Activated CD4-positive, CD25-positive, alpha-beta regulatory T cell (primary cell): ENCODE measurements at places on chromosomes 12 and 14.

- no peak for DNase-seq
Observed at GRCh38 chr12:16238661-16239060, 38.8 kb downstream of the SLC15A5 start.

GRCh38 chr12:69341328-69341727, 6.9 kb upstream of the LYZ start:
- no peak for DNase-seq

DNA sequence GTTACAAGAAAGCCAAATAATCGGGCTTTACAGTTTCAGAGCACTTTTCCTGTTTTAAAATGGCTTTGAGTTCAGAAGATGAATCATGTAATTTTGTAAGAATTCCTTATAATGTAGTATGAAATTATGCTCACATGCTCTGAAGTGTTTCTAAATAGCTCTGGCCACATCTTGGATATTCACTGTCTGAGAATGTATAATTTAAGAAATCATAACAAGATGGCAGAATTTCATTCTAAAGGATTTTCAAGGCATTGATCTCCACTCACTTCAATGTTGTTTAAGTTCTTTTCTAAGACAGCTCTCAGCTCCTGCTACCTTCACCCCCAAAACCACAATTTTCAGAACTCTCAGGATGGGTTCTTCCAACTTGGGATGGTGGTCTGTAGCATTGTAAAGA, 180.1 kb downstream of the DACT1 start:
- no peak for DNase-seq

DNA sequence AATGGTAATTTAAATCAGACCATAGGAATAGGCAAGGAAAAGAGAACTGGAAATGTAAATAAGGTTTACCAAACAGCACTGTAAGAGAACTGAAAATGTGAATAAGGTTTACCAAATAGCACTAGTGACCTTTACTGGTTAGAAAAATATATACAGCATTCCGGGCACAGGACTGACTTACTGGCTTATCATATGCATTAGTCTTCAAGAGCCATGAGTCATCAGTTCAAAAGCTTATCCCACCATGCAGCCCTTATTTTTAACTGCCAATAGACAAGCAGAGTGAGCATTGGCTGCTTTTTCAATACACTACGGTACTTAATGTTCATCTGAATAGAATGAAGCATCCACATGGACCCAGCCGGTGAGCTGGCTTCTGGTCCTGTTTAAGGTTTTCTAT, 13.0 kb upstream of the NELL2 start:
- DNase-seq = no peak

- DNase-seq = no peak
Observed at GRCh38 chr12:28135801-28136439, 54.3 kb upstream of the CCDC91 start.

DNA sequence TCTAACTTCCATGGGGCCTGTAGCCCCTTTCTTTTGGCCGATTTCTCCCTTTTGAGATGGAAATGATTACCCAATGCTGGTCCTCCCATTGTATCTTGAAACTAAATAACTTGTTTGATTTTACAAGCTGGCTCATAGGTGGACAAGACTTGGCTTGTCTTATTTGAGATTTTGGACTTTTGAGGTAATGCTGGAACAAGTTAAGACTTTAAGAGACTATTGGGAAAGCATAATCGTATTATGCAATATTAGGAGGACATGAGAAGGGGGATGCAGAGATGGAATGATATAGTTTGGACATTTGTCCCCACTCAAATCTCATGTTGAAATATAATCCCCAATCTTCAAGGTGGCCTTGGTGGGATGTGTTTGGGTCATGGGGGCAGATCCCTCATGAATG, 49.2 kb upstream of the LYZ start:
- no peak for DNase-seq

GRCh38 chr12:107635139-107635538, 50.5 kb upstream of the PWP1 start:
- DNase-seq = no peak

DNA sequence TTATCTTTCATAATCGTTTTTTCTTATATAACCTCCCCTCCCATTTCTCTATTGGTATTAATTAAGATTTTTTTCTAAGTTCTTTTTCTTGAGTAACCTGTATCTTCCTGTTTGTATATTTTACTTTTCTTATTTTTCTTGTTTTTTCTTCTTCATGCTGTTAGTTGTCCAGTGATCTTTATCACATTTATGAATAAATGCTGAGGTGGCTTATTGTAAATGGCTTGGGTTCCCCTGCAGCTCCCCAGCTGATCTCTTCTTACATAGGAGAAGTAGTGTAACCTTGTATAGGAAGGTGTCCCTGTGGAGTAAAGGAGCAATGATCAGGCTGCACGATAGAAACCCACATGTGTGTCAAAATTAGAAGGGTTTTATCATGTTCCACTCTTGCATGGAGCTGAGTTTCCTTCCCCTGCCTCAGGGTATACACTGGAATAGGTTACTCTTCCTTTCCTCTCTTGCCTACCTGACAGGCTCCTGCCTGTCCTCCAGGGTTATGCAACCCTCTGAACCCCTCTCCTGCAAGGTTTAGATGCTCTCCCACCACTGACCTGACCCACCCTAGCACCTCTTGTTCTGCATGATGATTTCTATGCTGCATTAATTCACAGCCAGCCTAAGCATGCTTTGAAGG, 334.8 kb upstream of the RGS6 start:
- no peak for DNase-seq

GRCh38 chr12:55955800-55956508, 9.9 kb downstream of the PMEL start:
- no peak for DNase-seq

DNA sequence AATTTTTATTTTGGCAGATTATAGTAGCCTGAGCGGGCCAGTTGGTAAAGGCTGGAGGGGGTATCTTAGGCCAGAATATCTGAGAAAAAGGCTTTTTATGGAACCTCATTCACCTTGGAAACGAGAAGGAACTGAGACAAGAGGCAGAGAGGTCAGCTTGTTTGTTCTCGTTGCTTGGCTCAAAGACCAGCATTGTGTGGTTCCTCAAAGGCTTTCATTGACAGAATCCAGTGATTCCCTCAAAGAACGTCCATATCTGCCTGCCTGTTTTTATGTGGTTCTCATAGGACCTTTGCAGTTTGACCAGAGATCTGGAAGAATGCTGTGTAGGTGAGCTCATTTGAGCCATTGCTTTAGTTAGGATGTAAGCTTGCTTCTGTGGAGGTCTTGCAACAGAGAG, 117.3 kb downstream of the CFAP54 start:
- no peak for DNase-seq

DNA sequence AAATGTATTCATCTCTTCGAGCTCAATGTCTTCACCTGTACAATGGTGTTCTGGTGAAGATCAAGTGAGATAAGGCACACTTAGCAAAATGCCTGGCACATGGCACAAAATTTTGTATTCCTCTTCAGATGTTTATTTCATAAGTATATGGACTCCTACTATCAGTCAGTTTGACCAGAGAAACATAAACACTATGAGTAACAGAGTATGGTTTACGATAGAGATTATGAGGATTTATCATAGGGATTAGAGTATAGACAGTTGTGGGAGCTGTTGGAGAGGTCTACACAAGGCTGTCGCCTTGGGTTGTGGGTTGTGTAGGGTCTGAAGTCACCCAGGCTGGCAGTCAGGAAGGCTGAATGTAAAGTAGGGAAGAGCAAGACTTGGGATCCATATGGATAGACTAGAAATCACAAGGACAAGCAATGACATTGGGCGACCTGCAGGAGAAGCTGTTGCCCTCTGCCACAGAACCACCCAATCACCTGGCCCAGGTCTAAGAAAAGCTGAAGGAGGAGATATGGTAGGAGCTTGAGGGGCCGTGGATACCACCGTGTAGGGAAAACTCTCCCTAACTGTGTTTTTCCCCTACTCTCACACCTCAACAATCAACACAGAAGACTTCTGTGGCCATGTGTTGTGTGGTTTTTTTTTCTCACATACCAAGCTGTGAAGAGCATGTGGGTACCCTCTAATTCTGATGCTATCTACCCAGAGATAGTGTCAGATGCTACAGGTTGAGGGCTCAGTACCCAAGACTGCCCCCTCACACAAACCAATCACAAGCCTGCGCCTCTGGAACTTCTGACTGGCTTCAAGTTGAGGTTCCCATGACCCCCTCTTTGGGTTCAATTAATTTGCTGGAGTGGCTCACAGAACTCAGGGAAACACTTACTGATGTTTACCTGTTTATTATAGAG, 27.2 kb upstream of the RESF1 start:
- no peak for DNase-seq

- no peak for DNase-seq
Observed at GRCh38 chr14:45253754-45254310, 830 bp upstream of the MIS18BP1 start.

GRCh38 chr14:25753130-25753529, 703.2 kb upstream of the STXBP6 start:
- DNase-seq = no peak

DNA sequence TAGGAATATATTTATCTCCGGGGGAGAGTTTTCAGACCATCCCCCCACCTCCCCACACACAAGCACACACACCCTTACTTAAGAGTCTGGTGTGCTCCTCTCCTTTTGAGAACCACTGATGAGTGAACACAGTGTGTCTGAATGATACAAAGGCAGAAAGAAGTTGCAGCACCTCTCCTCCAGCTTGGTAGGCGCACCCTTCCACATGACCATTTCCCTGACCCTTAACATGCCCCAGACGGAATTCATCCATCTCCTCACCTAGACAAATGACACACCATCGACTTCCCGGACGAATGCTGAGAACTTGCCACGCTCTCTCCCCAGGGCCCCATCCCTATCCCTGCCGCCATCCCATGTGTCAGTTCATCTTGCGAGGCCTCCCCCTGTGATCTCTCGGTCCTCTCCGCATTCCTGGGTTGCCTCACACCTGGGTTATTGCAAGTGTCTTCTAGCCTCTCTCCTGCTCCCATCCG, 3.9 kb downstream of the TNFRSF1A start:
- DNase-seq = no peak

DNA sequence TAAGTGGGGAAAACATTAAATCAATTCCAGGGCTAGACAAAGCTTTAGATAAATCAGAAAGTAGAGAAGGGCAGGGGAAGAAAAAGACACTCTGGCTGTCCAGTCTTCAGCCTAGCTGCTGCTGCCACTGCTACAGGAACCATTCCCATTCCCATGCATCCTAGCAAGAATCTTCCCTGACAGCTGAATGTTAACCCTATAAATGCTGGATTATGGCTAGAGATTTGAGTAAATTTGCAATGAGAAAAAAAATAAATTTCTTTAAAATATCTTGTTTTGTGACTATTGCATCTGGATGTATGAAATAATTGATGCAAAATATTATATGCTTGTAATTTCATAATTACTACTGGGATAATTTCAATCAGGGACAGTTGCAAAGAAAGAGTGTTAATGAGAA, 15.0 kb upstream of the CDKN3 start:
- DNase-seq = no peak

DNA sequence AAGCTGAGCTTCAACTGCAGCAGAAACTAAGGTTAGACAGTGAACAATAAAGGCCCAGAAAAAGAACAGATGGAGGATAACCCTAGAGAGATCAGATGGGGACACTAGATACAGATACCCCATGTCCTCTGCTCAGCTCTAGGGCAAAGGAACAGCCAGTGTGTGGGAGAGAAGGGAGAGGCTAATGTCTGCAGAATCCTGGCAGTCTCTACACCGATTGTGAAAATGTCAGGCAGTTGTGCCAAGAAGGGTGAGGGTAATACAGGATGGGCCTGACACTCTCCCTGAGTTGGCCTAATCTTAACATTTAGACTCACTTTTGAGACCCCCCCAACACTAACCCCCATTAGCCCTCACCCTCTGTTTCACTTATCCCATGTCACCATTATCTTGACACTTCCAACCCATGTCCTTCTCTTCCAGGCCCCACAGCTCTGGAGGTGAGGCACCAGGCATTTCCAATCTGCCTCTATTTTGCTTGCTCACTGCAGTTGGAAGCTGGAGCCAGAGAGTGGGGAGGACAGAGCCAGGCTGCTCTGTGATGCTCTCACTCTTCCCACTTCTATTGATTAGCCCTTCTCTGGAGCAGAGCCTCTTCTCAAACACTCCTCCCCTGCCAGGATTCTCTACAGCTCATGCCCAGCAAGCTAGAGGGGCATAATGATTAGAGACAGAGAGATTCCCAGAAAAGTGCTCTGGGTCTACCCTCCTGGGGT, 3.0 kb upstream of the BLOC1S1 start:
- no peak for DNase-seq
